ENCODE measurements at places on chromosomes 6 and 20.

DNA sequence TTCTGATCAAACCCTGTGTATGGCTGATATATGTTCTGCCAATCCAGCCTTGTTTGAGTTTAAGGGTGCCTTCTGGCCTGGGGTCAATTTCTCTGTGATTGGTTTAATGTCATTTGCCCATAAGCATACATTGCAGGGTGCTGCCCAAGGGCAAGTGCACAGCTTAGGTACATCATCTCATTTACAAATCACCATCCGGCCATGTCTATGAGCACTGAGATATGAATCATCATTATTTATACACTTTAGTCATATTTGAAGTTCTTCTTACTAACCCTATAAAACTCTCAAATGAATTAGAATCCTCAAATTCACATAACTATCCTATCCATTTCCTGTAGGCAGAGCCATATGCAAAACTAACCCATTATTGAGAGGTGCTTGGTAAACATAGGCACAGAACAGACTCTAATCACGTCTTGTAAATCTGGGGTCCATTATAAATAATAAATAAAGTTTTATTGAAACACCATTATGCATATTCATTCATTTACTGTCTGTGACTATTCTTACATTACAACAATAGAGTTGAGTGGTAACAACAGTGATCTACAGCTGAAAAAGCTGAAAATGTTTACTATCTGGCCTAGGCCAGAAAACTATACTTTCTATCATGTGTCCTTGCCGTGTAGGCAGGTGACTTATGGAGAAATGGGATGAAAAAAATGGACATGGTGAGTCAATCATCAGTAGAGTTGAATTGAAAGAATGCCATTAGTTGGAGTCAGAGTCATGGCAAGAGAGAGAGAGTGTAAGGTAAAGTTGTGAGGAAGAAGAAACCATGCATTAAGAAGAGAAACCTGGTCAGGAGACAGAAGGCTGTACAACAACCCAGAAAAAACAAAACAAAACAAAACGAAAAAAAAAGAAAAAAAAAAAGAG, 25.0 kb downstream of the KCNQ5 start:
- no peak for DNase-seq

- no peak for DNase-seq
Measured at GRCh38 chr6:4965562-4966389, 38.1 kb downstream of the RPP40 start.

DNA sequence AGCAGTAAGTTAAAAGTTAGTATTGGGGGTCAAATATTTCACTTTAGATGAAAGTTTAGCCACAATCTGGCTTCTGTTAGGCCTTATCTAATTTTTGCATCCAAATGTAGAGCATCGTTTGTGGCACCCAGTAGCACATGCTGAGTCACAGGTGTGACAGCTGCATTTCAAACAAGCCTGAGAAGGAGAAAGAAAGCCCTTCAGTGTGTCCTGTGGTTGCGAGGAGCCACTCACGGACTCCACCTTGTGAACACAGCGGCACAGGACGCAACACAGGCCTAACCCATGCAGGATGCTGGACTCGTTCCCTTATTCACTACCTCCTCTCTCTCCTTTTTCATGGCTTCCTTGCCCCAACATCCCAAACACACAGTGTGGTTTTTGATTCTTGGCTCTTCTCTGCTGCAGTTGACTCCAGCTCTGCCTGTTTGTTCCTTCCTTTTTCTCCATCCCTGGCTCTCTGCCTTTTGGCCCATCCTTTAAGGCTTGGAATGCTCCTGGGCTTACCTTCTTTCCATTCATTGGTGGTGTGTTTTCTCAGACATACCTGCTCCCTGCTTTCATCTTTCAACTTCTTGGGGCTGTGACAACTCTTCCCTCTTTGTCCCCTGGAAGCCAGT, 124.2 kb downstream of the SLC16A10 start:
- DNase-seq, result no peak

GRCh38 chr6:84641076-84641475, 123.3 kb downstream of the TBX18 start:
- DNase-seq, result no peak

DNA sequence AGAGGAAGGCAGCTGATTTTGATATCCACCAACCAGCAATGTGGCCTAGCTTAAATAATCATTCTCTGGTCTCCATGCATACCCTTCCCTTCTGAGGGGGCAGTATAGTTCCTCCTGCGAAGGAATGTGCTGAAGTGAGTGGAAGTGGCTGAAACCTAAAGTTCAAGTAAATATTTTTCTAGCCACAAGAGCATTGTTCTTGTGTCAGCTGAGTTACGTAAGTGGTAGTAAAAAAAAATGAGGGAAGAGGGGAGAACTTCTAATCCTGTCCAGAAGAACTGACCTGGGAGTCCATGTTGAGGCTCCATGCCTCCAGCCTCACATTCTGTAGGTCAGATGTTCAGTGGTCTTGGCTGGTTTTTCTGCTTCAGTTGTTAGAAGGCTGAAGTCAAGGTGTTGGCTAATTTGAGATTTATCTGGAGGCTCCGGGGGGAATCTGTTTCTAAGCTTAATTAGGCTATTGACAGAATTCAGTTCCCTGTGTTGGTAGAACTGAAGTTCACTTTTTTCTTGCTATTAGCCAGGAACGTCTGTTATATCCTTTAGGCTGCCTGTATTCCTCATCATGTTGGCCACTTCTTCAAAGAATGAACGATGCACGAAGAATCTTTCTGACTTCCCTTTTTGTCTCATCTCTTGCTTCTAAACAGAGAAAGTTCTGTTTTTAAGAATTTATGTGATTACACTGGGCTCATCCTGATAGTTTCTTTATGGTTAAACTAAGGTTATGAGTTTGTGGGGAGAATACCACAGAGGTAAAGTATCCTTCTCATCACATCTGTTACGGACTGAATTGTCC, 207.1 kb upstream of the PRSS16 start:
- no peak for DNase-seq

DNA sequence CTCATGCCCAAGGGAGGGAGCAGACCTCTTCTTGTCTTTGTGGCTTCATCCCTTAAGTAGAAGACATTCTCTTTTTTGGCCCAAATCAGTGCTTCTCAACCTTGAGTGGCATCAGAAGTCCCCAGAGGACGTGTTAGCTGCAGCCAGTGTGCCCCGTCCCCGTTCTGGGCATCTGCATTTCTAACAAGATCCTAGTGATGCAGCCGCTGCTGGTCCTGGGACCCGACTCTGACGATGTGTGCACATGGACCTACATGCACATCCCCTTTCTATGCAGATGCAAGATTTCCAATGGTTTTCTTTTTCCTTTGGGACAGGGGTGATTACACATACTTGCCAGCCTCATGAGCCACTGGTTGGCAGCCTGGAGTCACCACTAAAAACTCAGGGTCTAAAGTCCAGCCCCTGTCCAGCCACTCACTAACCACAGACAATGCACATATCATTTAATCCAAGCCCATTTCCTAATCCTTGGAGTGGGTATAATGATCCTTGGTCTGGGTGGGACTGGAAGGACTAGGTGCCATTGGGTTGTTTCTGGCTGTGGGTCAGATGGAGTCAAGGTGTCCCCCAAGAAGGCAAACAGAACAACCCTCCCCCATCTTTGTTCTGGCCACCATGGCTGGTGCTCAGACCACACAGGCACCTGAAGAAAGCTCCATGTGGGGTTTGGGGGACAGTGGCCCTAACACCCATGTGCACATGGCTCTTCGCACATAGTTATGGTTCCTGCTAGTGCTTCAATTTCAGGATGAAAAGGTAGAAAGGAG, 6.4 kb downstream of the ACSS1 start:
- no peak for DNase-seq

DNA sequence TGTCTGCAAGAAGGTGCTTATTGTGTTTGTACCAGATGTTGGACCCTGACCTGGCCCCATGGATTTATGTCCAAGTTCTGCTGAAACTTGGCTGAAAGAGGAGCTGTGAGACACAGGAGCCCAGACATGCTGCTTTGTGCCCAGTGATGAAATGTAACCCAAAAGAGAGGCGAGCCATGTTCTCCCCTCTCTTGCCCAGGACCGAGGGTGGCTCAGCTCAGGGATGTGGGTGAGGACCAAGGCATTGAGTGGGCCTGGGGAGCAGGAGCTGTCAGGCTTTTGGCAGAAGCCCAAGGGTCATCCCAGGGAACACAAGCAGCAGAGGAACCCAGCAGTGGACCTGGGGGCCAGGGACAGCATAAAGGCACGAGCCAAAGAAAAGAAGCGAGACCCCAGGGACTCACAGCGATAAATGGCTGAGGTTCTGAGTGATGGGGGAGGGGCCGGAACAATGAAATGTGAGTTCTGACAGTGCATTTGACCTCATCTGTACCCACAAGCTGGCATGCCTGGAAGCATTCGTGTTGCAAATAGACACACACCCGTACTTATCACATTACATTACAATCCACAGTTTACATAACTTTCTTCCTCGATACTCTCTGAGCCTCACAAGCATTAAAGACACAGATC, 363.4 kb upstream of the JARID2 start:
- DNase-seq, result no peak

GRCh38 chr20:39850821-39851330, 838.2 kb downstream of the MAFB start:
- DNase-seq, result no peak

DNA sequence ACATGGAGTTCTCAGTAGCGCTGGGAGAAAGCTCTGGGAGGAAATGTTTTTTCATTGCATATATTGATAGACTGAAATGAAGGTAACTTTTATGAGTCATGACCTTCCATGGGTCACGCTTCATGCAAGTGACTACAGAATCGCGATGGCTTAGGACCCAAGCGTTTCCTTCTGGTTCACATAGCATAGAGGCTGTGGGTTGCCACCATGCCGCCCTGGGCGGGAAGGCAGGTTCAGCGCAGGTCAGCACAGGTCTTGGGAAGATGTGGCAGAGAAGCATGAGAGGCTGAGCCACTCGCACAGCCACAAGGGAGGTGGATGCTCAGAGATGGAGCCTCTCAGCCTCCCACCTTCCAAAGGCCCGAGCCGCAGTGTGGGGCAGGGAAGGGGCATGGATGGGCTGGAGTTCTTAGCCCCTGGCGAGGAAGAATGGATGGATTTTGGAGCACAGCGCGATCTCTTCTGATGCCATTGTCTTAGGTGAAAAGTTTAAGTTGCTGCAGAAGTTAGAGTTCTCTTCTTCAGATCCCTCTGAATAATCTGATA, 219.5 kb downstream of the SMOC2 start:
- no peak for DNase-seq

GRCh38 chr6:148747471-148748165, 788 bp downstream of the UST start:
- DNase-seq, result no peak

DNA sequence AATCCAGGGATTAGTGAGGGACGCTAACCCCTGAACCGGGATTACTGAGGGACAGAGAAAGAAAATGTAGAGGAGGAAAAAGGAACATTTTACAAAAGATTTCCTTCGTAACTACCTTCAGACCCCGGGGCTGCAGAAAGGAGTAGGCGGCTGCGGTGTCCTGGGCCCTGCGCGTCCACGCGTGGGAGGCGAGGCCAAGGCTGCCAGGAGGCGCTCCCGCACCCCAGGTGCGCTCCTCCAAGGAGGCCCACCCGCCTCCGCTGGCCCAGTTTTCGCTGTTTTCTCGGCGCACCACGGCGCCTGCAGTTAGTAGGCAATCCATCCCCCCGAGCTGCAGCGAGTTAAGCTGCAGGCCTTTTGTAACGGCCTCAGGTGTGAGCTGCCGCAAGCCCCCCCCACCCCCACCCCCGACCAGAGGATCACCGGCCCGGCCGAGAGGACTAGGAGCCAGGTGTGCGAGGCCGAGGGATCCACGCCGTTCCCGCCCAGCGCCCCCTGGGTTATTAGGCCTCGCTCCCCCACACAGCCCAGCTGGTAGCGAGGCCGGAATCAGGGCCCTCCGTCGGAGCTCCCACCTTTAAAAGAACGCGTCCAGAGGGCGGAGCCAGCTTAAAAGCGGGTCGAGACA, 380.3 kb upstream of the ARID1B start:
- no peak for DNase-seq

DNA sequence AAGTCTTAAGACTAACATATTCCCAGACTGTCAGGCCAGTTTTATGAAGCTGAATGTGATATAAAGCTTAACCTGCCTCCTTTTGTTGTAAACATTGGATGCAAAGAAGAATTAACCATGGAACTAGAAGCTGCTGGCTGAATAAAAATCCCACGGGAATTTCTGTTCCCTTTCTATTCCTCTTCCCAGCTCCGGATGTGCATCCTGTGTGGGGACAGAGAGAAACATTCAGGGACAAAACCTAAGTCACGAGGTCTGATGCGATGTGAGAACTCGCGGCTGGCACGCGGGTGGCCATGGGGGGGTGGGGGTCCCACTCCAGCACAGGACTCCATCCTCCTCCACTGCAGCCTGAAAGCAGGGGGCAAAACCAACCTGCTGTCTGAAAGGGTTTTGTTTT, 32.2 kb downstream of the RAMACL start:
- DNase-seq, result no peak

DNA sequence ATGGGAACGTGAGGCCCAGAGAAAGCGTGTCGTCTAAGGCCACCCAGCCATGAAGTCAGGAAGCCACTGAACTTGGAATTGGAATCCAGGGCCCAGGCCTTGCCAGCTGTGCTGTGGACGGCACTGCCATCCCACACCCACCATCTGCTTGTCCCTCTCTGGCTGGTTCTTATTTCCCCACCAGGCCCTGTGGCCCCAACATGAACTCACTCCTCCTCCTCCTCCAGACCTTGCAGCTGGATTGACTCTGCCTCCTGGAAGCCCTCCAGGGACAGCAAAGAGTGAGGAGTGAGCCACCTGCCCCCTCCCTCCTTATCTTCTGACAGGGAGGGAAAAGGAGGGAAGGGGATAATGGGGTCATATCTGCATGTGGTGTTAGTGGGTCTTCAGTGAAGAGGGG, 16.0 kb upstream of the IP6K3 start:
- no peak for DNase-seq

- no peak for DNase-seq
Measured at GRCh38 chr20:36315545-36316351, 9.6 kb downstream of the DLGAP4 start.

DNA sequence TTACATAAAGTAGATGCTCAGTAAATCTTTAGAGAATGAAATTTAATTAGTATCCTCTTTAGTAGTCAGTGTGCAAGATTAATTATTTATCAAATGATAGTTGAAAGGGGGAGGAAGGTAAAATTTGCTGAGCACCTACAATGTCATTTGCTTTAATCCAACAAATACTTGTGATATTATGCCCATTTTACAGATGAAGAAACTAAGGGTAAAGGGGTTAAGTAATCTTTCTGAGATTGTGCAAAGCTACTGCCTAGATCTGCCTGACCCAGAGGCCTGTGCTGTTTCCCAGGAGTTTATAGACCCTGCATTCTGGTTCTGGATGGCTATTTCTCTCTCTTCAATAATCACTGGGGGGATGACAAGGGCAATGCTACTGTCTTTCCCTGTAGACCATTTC, 58.3 kb upstream of the BACH2 start:
- DNase-seq, result no peak

DNA sequence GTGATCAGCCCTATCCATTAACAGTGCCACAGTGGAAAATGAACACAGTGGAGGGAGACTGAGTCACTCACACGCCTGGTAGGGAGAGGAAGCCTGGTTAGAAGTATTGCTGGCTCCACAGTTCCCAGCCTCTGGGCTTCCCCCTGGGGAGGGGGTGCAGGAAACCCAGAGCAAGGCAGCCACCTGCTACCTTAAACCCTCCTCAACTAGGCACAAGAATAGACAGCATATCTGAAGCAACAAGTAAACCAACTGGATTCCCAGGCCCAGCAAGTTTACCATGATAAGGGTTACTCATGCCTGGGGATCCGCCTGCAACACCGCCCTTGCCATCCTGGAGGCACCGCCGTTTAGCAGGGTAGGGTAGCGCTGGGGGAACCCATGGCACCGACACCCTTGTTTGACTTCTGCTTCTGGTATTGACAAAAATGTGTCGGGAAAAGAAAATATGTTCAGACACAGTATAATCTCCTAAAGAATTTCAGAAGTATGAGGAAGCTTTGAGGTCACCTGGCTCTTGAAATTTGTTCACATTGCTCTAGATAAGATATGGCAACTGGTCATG, 38.3 kb downstream of the SLC22A23 start:
- DNase-seq, result no peak
